Brain pericyte (primary cell): ENCODE measurements at places on chromosomes 11 and 22.

- no peak for DNase-seq
Measured at GRCh38 chr11:92269841-92270240, 45.2 kb downstream of the FAT3 start.

DNA sequence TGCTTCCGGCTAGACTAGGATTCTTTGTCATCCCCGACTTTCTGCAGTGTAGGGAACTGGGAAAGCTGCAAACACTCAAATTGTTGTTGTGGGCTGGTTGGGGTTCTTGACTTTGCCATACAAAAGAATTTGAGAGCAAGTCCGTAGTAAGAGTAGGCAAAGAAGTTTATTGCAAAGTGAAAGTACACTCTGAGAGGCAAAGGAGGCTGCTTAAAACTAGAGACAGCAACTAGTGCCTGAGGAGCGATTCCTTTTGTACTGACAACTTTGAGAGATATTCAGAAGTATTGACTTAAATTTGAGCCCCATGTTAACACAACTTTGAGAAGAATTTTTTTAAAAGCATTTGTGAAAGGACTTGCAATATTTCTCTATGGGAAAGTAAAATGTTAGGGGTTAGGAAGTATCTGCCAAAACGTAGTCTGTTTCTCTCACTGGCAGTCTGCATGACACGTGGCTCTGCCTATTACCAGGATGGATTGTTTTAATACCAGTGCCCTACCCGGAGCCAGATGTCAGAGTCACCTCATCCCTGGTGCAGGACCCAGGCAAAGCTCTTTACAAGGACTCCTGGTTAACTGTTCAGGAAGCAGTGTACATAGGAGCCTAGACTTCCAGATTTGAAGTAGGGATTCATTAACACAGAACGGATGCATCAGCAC lies 85.0 kb upstream of the CLPB start:
- DNase-seq, result no peak

- no peak for DNase-seq
Measured at GRCh38 chr22:19359554-19360299, 68.2 kb upstream of the CLTCL1 start.

- peak; percentile 52 for DNase-seq
Measured at GRCh38 chr11:16184588-16184987, 171.8 kb downstream of the SOX6 start.

DNA sequence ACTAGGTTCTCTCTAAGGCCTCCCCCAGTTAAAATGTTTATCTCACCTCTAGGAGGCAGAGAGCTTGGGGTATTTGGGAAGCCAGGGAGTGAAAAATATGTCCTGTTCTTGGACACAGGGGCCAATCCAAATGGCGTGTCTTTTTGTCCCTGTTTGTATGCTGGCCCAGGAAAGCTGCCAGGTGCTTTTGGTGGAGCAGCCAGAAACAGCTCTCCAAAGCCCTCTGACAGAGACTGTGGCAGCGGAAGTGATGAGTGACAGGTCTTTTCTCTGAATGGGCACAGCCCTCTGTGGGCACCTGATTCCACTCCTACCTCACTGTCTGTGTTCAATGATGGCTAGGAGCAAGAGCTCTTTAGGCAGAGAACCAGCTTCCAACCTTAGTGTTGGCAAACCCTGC lies 106.4 kb upstream of the KIRREL3 start:
- no peak for DNase-seq

DNA sequence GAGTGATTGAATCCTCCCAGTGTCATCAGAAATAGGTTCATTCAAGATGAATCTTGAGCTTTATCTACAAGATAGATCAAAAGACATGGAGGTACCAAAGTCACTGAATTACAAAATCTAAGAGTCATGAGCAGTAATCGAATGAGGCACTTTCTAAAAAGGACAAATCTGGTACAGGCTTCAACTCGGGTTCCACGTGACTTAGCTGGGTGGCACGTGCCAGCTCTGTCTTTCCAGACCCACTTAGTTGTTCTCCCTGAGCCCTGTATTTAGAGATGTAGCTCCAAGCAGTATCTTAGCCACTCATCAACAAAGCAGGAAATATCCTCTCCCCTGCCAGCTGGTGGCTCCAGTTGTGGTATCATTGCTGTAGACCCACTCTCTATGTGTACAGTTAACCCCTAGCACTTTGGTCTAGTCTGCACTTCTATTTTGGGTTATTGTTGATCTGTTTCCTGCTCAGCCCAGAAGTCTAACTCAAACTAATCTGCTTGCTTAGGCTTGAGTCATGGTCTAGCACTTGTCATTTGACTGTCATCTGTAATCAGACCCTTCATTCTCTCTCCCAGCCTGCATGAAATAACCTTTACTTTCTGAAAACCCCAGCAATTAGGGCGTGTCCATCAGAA lies 528.7 kb downstream of the ETS1 start:
- DNase-seq, result no peak

- DNase-seq, result no peak
Measured at GRCh38 chr11:74055938-74056337, 47.1 kb upstream of the UCP3 start.

DNA sequence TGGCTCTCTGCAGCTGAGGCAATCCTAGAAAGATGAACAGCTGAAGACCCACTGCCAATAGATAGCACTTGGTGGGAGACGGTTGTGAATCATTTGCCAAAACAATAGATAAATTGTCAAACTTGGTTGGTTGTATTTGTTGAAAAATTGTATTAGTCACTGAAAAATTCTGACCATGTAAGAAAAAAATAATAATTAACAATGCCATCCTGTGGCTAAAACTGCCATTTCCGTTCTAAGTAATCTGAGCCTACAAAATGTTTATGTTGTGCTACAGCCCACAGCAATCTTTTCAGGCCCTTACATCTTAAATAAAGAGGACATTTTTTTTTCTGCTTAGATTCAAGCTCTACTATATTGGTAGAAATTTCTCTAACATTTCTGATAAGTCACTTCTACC lies 103.2 kb upstream of the ANO3 start:
- DNase-seq, result no peak

- DNase-seq, result no peak
Measured at GRCh38 chr11:8192016-8192895, 23.4 kb upstream of the RIC3 start.

DNA sequence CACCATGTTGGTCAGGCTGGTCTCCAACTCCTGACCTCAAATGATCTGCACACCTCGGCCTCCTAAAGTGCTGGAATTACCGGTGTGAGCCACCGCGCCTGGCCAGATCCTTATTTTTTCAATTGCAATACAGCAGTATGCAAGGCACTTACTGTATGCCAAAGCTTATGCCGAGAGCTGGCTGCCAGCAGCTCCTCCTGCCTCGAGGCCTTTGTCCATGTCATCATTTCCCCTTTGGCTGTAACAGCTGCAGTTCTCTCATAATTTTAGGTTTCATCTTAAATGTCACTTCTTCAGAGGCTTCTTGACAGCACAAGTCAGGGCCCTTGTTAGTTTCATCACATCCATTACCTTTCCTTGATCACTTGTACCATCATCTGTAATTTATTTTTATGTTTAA lies 1.5 kb upstream of the SREBF2 start:
- DNase-seq, result no peak

DNA sequence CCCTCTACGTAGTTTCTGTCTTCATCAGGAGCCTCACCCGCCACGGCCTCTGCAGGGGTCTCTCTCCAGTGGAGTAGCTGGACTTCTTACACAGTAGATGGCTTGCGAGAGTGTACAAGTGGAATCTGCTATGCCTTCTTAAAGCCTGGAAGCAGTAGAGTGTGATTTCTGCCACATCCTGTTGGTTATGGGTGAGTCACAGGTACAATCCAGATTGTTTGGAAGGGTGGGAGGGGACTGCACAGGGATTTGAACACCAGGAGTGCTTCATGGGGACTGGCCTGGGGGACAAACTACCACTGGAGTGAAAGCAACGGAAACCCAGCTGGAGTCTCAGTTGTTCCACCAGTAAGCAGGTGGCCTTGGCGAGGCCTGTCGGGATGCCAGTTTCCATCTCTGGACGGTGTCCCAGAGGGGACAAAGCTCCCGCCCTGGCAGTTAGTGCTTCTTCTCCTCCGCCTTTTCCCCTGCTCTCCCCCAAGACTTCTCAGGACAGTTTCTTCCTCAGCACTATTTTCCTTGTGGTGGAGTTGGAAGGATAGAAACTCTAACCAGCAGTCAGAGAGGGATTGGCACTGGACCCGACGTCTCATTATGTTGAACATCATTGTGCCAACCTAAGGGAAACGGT lies 85.0 kb upstream of the RCN1 start:
- DNase-seq, result no peak

- no peak for DNase-seq
Measured at GRCh38 chr22:25942115-25942855, 200.3 kb downstream of the MYO18B start.

GRCh38 chr22:22479999-22480532 lies 28.5 kb downstream of the ZNF280B start:
- DNase-seq, result no peak

- no peak for DNase-seq
Measured at GRCh38 chr22:27129266-27129665, 471.9 kb downstream of the MIAT start.

- DNase-seq, result no peak
Measured at GRCh38 chr22:22974795-22975580, 87.4 kb downstream of the IGLL5 start.

DNA sequence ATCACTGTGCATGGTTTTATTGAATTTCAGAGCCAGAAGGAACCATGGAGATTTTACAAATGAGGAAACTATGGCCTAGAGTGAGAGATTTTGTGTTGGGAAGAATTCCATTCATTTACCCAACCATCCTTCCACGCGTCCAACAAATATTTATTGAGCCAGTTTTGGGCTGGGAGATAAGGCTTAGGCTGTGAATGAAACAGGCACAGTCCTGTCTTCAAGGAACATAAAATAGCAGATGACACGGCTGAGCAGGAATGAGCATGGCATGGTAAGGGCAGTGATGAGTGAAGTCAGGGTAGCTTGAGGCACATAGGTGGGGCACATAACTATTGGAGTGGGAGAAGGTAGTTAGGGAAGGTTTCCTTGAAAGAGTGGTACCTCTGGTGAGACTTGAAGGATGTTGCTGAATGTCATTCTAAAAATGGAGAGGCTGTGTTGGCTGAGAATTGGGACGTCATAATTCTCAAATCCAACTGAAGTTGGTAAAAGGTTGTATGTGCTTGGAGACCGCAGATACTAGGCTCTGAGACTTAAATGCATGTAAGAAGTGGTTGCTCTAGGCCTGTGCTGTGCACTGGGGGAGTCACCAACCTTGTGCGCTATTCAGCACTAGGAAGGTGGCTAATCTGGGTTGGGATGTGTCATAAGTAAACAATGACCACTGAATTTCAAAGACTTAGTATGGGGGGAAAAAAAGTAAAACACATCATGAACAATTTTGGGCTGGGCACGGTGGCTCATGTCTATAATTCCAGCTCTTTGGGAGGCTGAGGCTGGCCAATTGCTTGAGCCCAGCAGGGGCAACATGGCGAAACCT lies 51.9 kb downstream of the TEAD1 start:
- no peak for DNase-seq

GRCh38 chr11:61195719-61196118 lies 7.6 kb upstream of the PGA3 start:
- DNase-seq, result no peak

DNA sequence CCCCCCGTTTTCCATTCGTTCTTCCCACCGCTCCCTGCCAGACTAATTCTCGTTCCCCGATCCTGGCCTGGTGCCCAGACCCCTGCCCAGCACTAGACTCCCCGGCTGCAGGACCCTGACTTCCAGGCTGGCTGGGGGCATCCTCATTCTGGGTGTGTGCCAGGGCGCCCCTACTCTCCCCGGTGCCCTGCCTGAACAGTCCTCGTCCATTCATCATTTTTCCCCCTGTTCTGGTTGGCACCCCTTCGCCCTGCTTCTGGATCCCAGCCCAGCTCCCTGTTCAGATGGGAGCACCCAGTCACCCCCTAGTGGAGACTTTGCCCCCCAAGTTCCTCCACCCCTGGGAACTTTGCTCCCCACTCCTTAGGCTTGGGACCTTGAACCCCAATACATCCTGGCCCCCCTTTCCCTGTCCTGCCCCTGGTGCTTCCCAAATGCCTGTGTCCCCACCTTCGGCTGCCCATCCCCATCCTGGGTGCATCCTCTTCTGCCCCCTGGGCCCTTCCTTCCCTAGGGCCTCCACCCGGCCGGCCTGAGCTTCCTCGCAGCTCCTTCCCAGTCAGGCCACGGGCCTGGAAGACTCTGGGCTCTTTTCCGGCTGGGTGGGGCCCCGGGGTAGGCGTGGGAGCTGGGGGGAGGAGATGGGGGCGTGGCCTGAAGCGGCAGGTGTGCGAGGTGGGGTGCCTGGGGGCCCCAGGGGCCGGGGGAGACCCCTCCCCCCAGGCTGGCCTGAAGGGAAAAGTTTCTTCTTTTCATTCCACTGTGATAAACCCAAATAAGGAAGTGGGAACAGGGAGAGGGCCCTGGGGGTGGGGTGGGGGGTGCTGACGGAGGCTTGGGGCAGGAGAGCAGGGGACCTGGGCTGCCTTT lies 908 bp downstream of the PLCB3 start:
- no peak for DNase-seq

GRCh38 chr22:25510876-25511275 lies 53.6 kb upstream of the GRK3 start:
- no peak for DNase-seq

DNA sequence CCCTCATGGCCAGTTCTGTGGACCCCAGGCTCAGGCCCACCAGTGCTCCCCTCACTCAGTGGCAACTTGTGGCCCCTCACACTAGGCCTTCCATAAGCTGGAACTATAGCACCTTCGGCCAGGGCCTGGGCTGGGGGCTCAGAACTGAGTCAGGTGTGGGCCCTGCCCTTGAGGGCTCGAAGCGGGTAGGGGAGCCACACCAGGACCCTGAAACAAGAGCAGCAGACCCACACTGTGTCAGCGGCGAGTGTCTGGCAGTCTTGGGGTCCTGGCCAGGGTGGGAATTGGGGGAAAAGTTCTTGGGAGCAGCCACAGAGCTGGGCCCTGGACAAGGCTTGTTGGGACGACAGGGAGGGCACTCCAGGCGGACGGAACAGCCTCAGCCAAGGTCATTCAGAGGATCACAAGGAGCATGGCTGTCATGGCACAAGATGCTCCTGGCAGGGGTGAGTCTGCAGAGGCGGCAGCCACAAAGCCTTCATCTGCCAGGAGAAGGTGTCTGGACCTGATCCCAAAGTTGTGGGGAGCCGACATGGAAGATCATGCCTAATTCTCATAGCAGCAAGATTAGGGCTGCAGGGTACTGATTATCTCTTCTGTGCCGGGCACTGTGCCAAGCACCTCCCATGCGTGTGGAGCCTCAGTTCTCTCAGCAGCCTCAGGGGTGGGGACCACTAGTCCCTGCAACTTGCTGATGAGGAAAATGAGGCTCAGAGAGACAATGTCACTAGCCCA lies 50.7 kb downstream of the SHISAL1 start:
- no peak for DNase-seq

DNA sequence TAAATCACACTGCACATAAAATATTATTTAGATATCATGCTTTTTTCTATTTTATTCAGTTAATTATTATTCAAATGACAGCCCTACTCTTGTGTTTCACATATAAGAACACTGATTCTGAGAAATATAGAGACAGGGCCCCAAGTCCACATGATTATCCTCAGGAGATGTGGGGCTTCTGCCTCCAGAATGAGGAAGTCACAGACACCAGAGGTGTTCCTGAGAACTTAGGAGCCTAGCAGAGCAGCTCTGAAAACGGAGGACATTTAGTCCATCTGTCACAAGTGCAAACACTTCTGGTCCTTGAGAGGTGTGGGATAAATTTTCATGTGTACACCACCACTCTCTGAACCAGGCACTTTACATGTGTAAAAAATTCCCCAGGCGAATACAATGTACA lies 26.2 kb downstream of the TRIM66 start:
- no peak for DNase-seq

GRCh38 chr22:17486313-17486712 lies 77.0 kb upstream of the SLC25A18 start:
- DNase-seq, result no peak

GRCh38 chr11:61193596-61193995 lies 9.7 kb upstream of the PGA3 start:
- DNase-seq, result no peak
